PC-9 (cell line): ENCODE measurements at places on chromosomes 13 and 19. TPM values are rescaled to one million over a fixed set of nuclear protein-coding genes. Genes with fewer than 3 reads are reported as not detected.

GRCh38 chr19:15439078-15439799 is 10.5 kb downstream of the WIZ start:
- DNase-seq, result no peak

GRCh38 chr13:85013006-85013405 is 786.2 kb downstream of the SLITRK6 start:
- DNase-seq, result no peak

- DNase-seq, result no peak
Measured at GRCh38 chr13:44786756-44787155, 202.5 kb downstream of the NUFIP1 start.

DNA sequence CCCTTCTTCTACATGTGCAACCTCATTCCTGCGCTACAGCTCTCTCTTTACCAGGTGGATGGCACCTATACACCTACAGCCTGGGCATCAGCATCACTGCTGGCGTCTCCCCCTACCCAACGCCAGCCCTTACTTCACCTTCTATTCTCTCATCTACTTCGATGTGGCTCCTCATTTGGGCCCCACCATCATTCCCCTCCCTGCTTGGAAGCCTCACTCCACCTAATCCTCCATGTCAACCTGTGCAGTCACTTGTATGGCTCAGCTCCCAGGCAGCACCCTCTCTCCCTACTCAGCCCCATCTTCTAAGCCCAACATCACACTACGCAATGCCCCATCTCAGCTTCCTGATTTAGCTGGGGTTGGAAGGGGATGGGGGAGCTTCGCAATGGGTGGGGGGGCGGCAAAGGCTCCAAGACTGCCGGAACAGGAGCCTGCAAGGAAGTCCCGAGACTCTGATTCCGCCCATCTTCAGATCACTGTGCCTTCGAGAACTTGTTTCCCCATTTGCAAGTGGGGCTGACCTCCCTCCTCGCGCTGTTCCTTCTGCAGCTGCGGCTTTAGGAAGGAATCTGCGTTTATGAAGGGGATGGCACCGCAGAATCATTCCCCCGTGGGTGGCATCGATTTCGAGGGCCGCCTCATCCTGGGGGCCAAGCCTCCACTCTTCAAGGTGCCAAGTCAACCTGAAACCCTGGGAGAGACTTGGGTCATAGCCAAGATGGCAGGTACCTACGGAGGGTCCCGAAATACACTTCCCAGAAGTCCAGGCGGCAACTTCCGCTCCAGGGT is 913 bp downstream of the MZF1 start:
- DNase-seq, result no peak

- DNase-seq, result no peak
Measured at GRCh38 chr13:110405597-110406450, 98.7 kb downstream of the COL4A2 start.

- DNase-seq, result no peak
Measured at GRCh38 chr13:30332456-30333143, 25.2 kb upstream of the KATNAL1 start.

DNA sequence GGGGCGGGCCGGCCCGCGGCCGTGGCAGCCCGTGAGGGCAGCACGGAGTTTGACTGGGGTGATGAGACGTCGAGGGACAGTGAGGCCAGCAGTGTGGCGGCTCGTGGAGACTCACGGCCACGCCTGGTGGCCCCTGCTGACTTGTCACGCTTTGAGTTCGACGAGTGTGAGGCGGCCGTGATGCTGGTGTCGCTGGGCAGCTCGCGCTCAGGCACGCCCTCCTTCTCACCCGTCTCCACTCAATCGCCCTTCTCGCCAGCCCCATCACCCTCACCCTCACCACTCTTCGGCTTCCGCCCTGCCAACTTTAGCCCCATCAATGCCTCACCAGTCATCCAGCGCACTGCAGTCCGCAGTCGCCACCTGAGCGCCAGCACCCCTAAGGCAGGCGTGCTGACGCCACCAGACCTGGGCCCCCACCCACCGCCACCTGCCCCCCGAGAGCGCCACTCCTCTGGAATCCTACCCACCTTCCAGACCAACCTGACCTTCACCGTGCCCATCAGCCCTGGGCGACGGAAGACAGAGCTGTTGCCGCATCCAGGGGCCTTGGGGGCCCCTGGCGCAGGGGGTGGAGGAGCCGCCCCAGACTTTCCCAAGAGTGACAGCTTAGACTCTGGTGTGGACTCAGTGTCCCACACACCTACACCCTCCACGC is 4.5 kb downstream of the CIC start:
- no peak for DNase-seq

GRCh38 chr19:3506384-3507340 is 551 bp downstream of the FZR1 start:
- no peak for DNase-seq

DNA sequence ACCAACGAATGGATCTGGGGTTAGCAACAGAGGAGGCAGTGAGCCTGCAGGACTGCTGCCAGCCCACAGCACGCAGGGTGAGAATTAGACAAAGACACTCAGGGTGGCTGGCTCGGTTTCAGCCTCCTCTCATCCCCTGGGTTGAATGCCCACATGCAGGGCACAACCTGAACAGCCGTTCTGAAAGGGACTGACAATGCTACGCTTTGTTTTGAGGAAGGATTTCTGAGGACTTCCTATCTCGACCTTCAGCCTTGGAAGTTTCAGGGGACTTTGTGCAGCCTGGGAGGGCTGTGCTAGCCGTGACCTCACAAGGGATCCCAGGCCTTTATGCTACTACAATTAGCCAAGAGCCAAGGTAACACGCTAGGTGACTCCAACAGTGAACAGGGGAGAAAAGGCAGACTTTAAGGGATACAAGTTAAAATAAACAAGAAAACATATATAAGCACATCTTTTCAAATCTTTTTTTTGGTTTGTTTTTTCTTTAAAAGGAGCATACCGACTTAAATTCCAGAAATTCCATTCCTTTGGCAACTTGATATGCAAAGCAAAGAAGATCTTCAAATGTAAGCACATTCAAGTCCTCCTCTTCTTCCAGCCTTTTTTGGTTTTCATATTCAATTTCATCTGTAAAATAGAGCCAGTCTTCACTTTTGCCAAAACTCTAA is 34.5 kb upstream of the URAD start:
- no peak for DNase-seq

DNA sequence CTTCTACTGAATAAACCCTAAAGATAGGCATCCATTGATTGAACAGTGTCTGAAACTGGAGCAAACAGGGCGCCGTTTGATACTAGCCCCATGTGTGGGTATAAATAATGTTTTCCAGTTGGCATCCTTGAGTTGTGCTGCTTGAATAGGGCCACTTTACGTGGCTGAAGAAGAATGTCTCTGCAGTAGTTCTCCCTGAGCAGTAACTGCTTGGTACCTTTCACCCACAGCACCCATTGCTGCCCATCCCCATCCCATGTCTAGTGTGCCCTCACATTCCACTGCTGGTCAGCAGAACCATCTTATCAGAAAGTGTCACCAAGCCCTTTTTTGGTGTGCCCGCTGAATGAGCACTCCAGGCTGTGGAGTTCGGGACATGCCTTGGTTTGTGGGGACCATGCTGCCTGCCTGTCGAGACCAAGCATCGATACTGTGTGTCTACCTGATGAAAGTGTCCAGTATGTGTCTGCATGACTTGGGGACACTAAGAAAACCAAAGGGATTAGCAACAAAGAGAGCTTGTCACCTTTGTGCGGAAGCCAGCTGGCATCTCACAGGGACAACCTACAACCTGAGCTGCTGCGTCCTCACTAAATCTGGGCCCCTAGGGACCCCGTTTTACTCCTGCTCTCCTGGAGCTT is 162.0 kb downstream of the TM9SF2 start:
- DNase-seq, result no peak

GRCh38 chr19:44658069-44658733 is 13.1 kb upstream of the CEACAM19 start:
- no peak for DNase-seq

- DNase-seq, result no peak
Measured at GRCh38 chr13:23254506-23254905, 73.7 kb downstream of the SGCG start.

GRCh38 chr13:30255696-30256095 is 51.7 kb downstream of the KATNAL1 start:
- no peak for DNase-seq

DNA sequence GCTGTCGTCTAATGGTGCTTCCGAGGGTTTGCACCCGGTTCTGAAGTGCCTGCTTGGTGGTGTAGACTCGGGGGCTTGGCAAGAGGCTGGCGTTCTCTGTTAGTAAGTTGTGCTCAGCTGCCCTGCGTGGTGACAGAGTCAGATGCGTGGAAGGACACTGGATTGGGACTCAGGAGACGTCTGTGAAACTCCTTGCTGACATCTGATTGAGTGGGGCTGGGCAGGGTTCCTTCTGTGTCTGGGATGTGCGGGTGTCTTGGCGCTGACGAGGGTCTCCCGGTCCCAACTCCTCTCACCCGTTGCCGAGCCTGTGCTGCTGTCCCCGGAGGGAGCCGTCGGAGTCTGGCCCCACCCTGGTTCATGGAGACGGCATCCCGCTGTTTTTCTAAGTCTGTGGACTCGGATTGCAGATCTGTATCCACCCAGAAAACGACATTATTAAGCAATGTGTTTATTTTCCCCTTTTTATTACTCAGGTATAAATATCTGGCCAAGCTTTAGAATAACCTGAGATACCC is 16.4 kb upstream of the DCUN1D2 start:
- DNase-seq, result no peak

GRCh38 chr19:13069415-13070359 is 33.0 kb downstream of the LYL1 start:
- no peak for DNase-seq

GRCh38 chr19:8486661-8487136 is 15.7 kb downstream of the PRAM1 start:
- DNase-seq, result no peak

DNA sequence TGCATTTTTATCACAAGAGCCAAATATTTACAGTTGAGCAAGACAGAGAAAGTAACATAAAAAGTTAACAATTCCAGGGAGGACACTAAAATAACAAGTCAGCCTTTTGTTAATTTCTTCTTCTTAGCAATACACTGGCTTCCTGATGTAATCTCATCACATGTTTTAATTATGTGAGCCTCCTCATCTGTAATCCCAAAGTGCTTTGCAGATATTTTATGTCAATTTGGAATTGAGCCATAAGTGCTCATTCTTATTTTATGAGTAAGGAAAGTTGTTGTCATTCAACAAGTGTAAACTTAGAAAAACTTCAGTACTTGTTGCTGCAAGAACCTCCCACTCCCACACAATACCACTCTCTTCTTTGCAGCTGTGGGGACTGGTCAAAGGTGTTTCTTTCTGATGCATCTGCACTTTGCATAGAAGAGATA is 223.6 kb downstream of the GPC6 start:
- no peak for DNase-seq

GRCh38 chr13:110769097-110769496 is 55.6 kb downstream of the ING1 start:
- no peak for DNase-seq

DNA sequence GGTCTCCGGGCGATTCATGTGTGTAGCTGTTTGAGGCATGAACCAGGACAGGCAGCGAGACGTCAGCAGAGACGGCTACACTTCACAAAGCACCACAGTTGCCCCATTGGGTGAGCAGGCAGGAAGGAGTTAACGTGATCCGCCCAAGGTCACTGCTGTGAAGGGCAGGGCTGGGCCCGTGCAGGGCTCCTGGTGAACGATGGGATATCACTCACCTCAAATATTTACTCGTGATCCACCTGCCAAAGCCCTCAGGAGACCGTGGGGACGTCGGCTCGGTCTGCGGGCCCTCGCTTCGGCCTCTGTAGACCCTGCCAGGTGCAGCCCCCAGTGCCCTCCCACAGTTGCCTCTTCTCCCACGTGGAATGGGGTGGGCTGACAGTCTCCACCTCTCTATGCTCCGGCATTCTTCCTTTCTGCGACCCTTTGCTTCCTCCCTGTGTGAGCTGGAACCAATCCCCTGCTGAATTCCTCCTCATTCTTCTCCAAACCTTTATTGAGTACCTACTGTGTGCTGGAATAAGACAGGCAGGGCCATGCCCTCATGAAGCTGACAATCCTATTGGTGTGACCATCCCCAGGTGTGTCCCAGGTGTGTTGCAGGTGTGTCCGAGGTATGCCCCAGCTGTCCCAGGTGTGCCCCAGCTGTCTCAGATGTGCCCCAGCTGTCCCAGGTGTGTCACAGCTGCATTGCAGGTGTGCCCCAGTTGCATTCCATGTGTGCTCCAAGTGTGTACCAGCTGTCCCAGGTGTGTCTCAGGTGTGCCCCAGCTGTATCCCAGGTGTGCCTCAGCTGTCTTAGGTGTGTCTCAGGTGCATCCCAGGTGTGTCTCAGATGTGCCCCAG is 2.0 kb upstream of the GRK1 start:
- no peak for DNase-seq

GRCh38 chr19:11164879-11165406 is 9.4 kb upstream of the SPC24 start:
- no peak for DNase-seq

DNA sequence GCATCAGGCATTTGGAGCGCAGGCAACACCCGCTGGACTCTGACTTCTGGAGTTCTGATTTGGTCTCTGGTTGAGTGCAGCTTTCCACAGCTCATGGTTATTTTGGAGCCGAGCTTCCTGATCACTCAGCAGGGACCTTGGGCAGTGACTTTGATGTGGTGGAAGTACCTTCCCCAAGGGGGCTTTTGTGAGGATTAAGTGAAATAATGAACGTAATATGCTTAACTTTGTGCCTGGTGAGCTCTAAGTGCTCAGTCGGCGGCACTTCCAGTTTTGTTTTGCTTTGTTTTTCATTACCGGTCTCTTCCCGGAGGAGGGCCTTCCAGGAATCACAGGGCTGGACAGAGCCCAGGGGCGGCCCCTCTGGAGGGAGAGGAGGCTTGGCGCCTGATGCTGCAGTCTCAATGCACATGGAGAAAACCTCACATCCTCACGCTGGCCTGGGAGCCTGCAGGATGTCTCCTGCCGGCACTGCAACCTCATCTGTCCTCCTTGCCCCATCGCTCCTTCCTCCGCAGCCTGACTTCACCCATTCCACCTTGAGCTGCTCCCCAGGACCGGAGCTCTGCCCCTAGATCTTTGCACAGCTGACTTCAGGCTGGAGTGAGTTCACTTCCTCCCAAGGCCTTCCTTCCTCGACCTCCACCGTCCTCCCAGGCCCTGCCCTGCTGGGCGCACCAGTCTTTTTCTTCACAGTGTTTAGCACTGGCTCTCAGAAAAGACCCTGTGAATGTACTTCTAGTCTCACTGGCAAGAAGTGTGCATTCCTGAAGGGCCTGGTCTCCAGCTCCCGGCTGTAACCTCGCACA is 1.5 kb downstream of the PLEKHF1 start:
- no peak for DNase-seq

- no peak for DNase-seq
Measured at GRCh38 chr13:46688306-46688705, 108.7 kb downstream of the ESD start.

- peak; percentile 54 for DNase-seq
Measured at GRCh38 chr13:98977568-98978265, at the start of gene DOCK9. DOCK9 (minus strand) TSS chr13:98978064; CDS start chr13:98977909, 155 bp downstream.

GRCh38 chr13:100438059-100438788 is 150.4 kb downstream of the GGACT start:
- DNase-seq, result no peak

The COX7A1 gene
- not detected in 2 replicates for total RNA-seq

The SIGLEC7 gene
- not detected in 2 replicates for total RNA-seq

The CCNA1 gene
- not detected in 2 replicates for total RNA-seq

The CTXN1 gene
- total RNA-seq, result 54.5 and 71.2 TPM in 2 replicates

The NLRP9 gene
- total RNA-seq, result not detected in 2 replicates

The ZNF534 gene
- not detected in 2 replicates for total RNA-seq

The TDRD12 gene
- total RNA-seq, result 0.25 and 0.33 TPM in 2 replicates

The CADM4 gene
- 68.3 and 71.1 TPM in 2 replicates for total RNA-seq

The SMIM17 gene
- 0.33 TPM in 1 of 2 replicates, not detected in the other for total RNA-seq
